ENCODE measurements at places on chromosomes 13 and 19. TPM values are rescaled to one million over a fixed set of nuclear protein-coding genes. Genes with fewer than 3 reads are reported as not detected.

The RNF113B gene
- polyA plus RNA-seq: not detected

The B3GNT8 gene
- 6.5 TPM for polyA plus RNA-seq

The MAMSTR gene
- 3.6 TPM for polyA plus RNA-seq

The ZNF99 gene
- polyA plus RNA-seq: 0.13 TPM

The ZNF154 gene
- 2.2 TPM for polyA plus RNA-seq

The ZIM2 gene
- polyA plus RNA-seq: not detected

The UBE2L5 gene
- polyA plus RNA-seq: not detected

The ZGLP1 gene
- 5.5 TPM for polyA plus RNA-seq

The SLITRK1 gene
- not detected for polyA plus RNA-seq

The FBXW9 gene
- 14.9 TPM for polyA plus RNA-seq

The CBARP gene
- 1.0 TPM for polyA plus RNA-seq

The KIR3DL1 gene
- polyA plus RNA-seq: not detected

The RAB11B gene
- polyA plus RNA-seq: 148 TPM

The ZIC5 gene
- not detected for polyA plus RNA-seq

The TIMM50 gene
- 74.4 TPM for polyA plus RNA-seq

The PSG2 gene
- polyA plus RNA-seq: not detected

The DIRAS1 gene
- 7.6 TPM for polyA plus RNA-seq

The TMEM272 gene
- 0.28 TPM for polyA plus RNA-seq

The F10 gene
- polyA plus RNA-seq: 6.8 TPM

Data from kidney (tissue), 22 donors.